Activated CD8-positive, alpha-beta memory T cell treated with anti-CD3 and anti-CD28 coated beads for 1 hour (primary cell): ENCODE measurements at places on chromosomes 4 and X.

DNA sequence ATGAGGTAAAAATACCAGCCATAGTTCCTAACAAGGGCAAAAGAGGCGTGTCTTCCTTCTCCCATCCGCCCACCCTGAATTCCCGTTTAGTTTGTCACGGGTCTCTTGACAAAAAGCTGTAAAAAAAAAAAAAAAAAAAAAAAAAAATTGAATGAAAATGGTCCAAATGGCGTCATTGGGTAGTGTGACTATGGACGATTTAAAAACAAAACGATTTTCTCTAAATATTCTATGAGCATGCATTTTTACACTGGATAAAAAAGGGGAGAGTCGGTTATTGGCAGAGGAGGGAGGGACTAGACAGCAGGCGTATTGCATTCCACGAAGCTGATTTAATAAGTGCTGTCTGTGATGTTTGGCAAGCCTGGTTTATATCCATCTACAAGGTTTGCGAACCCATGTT lies at the start of gene FAM133A:
Gene FAM133A, plus strand, starts transcription at position 338 of the 403 bp plus-strand sequence. CDS start 35,214 bp downstream, outside the sequence.
- no peak for DNase-seq

DNA sequence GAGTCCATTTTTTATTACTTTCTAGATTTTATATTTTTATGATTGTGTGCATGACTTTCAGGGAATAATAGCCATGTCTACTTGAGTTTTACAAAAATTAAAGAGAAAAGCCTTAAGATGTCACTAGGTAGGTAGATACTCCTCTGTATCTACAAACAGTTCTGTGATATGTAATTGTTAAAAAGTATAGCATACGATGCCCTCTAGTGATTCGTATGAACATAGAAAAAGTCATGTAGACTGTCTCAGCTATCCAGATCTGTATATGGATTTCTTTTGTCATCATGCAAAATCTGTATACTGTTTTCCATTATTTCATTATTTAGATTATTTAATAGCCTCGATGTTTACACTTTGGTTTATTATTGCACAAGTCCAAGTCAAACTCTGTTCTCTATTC lies 856.6 kb downstream of the CENPC start:
- no peak for DNase-seq

DNA sequence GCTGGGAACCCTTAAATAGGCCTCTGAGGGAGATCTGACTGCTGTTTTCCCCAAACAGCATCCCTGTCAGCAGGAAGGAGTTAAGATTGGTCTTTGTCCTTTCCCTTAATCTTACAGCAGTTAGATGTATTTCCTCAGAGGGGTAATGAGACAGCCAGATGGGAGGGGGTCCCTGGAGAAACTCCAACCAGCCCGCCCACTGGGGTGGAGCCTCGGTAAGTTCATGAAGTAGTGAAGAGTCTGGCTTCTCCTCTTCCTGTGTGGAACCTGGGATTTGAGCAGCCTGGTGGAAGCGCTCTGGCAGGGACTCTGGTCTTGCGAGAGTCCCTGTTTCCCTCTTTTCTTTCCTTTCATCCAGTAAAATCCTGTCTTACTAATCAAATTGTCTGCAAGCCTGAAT lies 330.0 kb downstream of the TLL1 start:
- DNase-seq: no peak

DNA sequence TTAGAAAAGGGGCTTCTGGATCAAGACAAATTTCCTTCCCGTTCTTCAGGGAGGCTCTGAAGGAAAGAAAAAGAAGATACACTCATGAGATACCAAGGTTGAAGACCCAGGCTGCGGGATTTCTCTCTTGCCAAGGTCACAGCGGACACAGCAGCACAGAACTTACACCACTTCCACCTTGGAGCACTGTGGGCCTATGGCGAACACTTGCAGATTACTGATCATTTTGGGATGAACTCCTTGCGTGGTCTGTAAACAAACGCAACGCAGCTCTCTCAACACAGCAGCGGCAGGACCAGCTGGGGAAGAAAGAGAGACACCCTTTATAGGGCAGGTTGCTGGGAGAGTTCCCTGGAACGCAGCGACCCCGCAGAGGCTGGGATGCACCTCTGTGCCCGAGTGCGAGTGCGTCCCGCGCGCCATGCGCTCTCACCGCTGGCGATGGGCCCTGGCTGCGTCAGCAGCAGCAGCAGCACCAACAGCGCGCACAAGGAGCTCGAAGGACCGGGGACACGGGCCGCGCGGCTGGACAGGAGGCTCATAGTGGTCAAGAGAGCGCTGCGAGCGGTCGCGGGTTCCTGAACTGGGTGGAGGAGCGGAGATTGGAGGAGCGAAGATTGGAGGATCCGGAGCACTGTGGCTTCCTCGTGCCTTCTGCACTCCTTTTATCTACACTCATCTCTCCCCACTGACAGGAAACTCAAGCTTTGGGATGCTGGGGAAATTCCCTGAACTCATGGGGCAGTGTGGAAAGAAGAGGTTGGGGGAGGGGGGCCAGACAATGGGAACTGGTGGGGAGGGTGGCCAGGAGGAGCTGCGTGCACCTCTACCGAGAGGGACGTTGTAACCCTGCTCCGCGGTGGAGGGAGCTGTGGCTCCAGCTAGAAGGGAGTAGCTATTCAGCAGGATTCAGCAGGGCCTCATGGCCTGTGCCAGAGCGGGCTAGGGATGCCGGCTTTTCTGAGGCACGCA lies at the start of gene CXCL5:
Gene CXCL5, minus strand, starts transcription at position 638 of the 972 bp plus-strand sequence. Its CDS starts 96 bp downstream, at position 542.
- DNase-seq: no peak

DNA sequence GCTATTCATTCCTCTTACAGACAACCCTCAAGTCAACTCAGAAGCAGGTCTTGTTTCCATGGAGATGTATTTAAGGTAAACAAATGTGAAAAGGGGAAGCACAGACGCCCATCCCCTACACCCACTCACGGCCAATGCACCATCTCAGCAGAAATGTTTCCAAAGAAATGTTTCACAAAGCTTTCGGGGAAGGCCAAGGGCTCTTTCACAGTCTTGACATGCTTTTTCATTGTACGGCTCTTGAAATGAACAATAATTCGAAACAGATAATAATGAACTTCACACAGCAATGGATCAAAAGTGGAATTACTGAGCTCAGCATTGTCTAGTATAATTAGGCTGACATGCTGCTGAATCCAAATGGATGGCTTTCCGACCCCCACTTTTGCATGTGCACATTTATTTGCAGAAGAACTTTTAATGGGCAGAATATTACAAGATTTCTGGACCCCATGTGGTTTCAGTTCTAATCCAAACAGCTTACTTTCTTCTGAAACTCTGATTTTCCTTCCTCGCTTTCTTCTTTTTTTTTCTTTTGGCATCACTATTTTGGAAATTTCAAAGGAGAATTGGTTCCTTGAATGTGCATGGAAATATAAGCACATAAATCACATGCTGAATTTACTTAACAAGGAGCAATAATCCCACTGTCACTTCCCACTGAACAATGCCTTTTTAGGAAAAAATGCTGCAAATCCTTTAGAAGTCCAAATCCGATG lies 160.9 kb downstream of the SMIM20 start:
- no peak for DNase-seq

- no peak for DNase-seq
These were observed 8.2 kb upstream of the TMA16 start for GRCh38 chr4:163486321-163486720.

DNA sequence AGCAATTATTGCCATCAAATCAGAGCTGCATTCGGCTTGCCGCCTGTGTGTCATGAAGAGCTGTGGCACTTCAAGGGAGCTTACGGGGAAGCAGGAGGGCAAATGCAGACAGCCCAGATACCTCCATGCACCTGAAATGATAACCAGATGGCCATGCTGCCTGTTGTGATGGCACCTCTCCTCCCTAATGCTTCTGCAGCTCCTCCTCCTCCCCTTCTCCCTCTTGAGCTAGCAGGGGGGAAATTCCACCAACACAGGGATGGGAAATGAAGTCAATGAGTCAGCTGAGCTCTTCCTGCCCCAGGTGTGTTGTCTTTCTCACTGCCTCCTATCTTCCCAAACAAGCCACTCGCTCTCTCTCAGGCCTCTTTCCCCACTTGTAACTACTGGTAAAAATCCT lies 565.0 kb downstream of the BCOR start:
- DNase-seq: no peak

GRCh38 chr4:111066447-111066846 lies 443.6 kb upstream of the PITX2 start:
- no peak for DNase-seq

DNA sequence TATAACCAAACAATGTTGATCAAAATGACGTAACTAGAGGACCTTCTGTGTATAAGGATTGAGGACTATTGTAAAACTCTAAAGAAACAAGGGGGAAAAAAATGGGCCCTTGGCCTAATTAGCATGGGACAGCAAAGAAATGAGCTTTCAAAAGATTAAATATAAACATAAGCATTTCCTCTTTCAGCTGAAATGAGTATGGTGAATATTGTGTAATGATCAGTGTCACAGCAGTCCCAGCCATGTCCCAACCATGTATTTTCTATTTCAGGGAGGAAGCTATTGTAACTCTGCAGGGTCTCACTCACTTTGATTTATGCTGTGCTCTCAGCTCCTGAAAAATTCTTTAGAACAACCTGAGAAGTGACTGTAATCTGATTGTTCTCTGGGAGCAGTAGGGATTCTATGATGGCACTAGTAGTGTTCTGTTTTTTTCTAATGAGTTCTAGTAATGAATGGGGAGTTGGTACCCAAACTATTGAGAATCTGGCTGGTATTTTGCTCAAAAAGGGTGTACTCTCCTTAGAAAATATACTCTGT lies 25.8 kb downstream of the ANXA10 start:
- no peak for DNase-seq

- DNase-seq: no peak
These were observed 340.1 kb upstream of the CTSO start for GRCh38 chr4:156293657-156294297.

- no peak for DNase-seq
These were observed 163.2 kb downstream of the ANK2 start for GRCh38 chr4:113212613-113213012.

GRCh38 chr4:101651778-101652177 lies 138.8 kb upstream of the BANK1 start:
- no peak for DNase-seq

DNA sequence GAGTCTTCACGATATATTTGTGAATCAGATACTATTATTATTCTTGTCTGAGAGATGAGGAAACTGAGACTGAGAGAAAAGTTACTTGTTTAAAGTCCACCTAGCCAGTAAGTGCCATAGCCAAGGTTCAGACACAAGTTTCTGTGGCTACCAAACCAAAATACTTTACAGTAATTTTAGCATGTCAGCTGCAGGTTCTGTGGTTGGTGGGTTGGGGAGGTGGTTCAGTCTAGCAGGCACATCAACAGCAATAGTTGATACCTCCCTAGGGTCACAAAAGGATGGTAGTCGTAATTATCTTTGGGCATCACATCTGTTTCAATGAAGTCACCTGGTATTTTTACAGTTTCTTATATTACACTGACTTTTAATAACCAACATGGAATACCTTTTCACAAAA lies 35.6 kb upstream of the EDA2R start:
- no peak for DNase-seq

GRCh38 chr4:6172093-6172926 lies 28.0 kb downstream of the JAKMIP1 start:
- no peak for DNase-seq

GRCh38 chrX:122475306-122475705 lies 708.8 kb upstream of the GRIA3 start:
- DNase-seq: no peak

GRCh38 chrX:124395145-124395880 lies 49.0 kb downstream of the SH2D1A start:
- no peak for DNase-seq

- no peak for DNase-seq
These were observed 17.6 kb downstream of the GIMD1 start for GRCh38 chr4:106351016-106351415.

GRCh38 chrX:22389556-22390179 lies 117.0 kb downstream of the CBLL2 start:
- DNase-seq: no peak

GRCh38 chr4:74283614-74284013 lies 24.7 kb upstream of the EPGN start:
- no peak for DNase-seq

- no peak for DNase-seq
These were observed 144.0 kb downstream of the SH3KBP1 start for GRCh38 chrX:19743386-19743785.

- DNase-seq: no peak
These were observed 125.4 kb downstream of the CPE start for GRCh38 chr4:165504184-165504583.
